ENCODE measurements at places on chromosomes 13 and 19. TPM values are rescaled to one million over a fixed set of nuclear protein-coding genes. Genes with fewer than 3 reads are reported as not detected.

VSTM1 gene
- 0.44 TPM for total RNA-seq

- H3K4me3 ChIP-seq: no peak overlapping the region
- no peak for DNase-seq
- no peak overlapping the region for H3K27ac ChIP-seq
- no peaks in the 10 kb centered on the region for H3K4me1 ChIP-seq
- H3K36me3 ChIP-seq: no peaks in the 10 kb centered on the region
- no peaks in the 10 kb centered on the region for H3K27me3 ChIP-seq
These were observed 163.5 kb upstream of the SPRY2 start for GRCh38 chr13:80504453-80504852.

DBP gene
- 8.9 TPM for total RNA-seq

- DNase-seq: no peak
- peaks cover 11% of the 10 kb centered on the region for H3K27me3 ChIP-seq
- H3K4me3 ChIP-seq: no peak overlapping the region
- H3K36me3 ChIP-seq: no peaks in the 10 kb centered on the region
- H3K27ac ChIP-seq: peak overlapping the region; percentile 25
These were observed 96.2 kb downstream of the COL4A2 start for GRCh38 chr13:110403315-110403714.

DNA sequence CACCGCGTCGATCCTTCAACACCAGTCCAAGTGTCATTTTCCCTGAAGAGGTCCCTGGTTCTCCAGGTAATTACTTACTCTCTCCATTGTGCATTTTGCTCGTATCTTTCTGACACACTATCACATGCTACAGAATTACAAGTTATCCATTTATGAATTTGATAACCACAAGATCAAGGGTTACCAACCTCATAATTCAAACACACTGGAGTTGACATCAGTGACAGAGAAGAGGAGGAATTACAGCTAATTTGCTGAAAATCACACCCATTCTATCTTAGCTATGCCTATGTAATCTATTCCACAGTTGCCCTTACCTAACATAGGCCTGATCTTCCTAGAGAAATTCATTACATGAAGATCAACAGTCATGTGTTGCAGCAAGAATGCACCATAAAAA lies 14.2 kb downstream of the ZC3H13 start:
- H3K36me3 ChIP-seq: no peaks in the 10 kb centered on the region
- H3K27me3 ChIP-seq: no peaks in the 10 kb centered on the region
- no peak for DNase-seq
- no peaks in the 10 kb centered on the region for H3K4me1 ChIP-seq
- no peak overlapping the region for H3K4me3 ChIP-seq
- no peak overlapping the region for H3K27ac ChIP-seq

DNA sequence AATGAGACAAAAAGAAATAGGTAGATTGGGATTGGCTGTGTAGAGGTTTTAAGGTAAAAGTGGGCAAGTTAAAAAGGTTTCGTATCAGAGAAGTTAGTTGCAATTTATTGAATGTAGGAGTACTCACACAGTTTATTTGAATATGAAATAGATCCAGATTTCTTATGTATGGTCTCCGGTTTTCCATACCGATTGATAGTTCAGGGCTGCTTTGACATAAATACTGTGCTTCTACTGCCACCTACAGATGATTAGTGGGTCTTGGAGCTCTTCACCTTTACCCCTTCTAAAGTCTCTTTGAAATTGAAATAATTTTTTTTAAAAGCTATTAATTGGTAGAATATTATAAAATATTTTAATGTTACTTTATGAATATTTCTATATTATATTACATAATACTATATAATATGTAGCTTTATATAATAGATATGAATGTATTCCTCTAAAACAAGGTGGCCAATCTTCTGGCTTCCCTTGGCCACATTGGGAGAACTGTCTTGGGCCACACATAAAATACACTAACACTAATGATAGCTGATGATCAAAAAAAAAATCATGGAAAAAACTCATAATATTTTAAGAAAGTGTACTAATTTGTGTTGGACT lies 7.7 kb upstream of the GPR18 start:
- H3K4me3 ChIP-seq: no peak overlapping the region
- H3K27ac ChIP-seq: no peak overlapping the region

LRFN3 gene
- total RNA-seq: 14.8 TPM

DNA sequence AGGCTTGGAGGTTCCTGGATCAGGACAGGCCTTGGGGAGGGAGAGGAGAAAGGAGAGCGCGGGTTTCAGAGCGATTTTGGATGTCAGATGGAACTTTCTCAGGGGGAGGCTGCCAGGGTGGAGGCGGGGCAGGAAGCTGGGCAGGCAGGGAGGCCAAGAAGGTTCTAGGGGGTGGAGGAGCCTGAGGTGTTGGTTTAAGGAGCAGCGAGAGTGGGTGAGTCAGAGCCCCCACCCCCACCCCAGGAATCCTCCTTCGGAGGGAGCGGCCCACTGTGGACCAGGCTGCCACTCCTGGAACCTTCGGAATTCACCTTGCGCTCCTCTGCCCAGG lies 15.9 kb upstream of the NOP53 start:
- DNase-seq: peak; percentile 83
- peak overlapping the region; percentile 77 for H3K27ac ChIP-seq
- peaks cover 43% of the 10 kb centered on the region for H3K36me3 ChIP-seq
- peaks cover 58% of the 10 kb centered on the region for H3K4me1 ChIP-seq

TMC4 gene
- 45.3 TPM for total RNA-seq

GRCh38 chr13:110334841-110335490 lies 27.9 kb downstream of the COL4A2 start:
- DNase-seq: no peak
- H3K27ac ChIP-seq: no peak overlapping the region
- no peaks in the 10 kb centered on the region for H3K27me3 ChIP-seq
- H3K4me3 ChIP-seq: no peak overlapping the region

SLC7A10 gene
- 0.50 TPM for total RNA-seq

DNA sequence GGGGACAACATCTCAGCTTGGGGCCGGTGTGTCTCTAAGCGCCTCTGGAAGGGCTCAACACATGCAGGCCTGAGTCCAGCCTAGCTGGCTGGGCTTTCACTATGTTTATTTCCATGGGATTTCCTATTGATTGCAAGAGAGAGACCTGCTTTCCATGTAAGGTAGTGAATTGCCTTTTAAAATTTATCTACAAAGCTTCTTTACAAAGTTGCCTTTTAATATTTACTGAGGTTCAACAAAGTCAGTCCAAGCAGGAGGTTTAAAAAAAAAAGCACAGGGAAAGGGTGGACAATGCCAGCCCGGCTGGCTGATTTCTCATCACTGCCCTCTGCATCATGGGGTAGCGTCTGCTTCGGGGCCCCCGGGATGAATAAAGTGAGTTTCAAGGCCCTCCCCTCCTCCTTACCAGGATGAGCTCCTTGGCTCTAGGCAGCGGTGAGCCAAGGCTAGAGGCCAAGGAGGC lies 15.8 kb downstream of the TLE2 start:
- no peak overlapping the region for H3K27ac ChIP-seq
- H3K4me3 ChIP-seq: no peak overlapping the region
- no peaks in the 10 kb centered on the region for H3K27me3 ChIP-seq
- no peaks in the 10 kb centered on the region for H3K4me1 ChIP-seq
- H3K36me3 ChIP-seq: peaks cover 47% of the 10 kb centered on the region

GRCh38 chr19:28605501-28606268 lies 607.3 kb downstream of the UQCRFS1 start:
- H3K27me3 ChIP-seq: no peaks in the 10 kb centered on the region
- no peak overlapping the region for H3K27ac ChIP-seq
- H3K4me1 ChIP-seq: no peaks in the 10 kb centered on the region
- DNase-seq: no peak
- H3K4me3 ChIP-seq: no peak overlapping the region
- no peaks in the 10 kb centered on the region for H3K36me3 ChIP-seq

MTIF3 gene
- 43.4 TPM for total RNA-seq

DNA sequence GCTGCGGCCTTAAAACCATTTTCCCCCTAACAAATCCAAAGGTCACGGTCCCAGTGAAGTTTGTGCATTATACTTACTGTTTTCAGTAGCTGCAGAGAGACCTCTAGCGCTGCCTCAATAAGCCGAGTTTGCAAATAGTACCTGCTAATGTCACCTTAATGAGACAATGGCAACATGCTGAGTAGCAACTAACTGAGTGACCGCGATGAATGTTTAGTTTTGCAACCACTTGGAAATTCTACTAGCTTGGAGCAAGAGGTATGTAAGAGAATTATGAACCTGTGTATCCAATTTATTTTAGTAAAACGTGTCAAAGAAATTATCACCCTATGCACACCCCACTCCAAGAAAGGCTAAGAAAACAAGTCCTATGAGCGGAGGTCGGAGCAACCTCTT lies 1.2 kb downstream of the KPNA3 start:
- peak overlapping the region; percentile 97 for H3K27ac ChIP-seq
- H3K36me3 ChIP-seq: no peaks in the 10 kb centered on the region
- peak overlapping the region; percentile 95 for H3K4me3 ChIP-seq
- no peaks in the 10 kb centered on the region for H3K27me3 ChIP-seq
- peak; percentile 43 for DNase-seq

DNA sequence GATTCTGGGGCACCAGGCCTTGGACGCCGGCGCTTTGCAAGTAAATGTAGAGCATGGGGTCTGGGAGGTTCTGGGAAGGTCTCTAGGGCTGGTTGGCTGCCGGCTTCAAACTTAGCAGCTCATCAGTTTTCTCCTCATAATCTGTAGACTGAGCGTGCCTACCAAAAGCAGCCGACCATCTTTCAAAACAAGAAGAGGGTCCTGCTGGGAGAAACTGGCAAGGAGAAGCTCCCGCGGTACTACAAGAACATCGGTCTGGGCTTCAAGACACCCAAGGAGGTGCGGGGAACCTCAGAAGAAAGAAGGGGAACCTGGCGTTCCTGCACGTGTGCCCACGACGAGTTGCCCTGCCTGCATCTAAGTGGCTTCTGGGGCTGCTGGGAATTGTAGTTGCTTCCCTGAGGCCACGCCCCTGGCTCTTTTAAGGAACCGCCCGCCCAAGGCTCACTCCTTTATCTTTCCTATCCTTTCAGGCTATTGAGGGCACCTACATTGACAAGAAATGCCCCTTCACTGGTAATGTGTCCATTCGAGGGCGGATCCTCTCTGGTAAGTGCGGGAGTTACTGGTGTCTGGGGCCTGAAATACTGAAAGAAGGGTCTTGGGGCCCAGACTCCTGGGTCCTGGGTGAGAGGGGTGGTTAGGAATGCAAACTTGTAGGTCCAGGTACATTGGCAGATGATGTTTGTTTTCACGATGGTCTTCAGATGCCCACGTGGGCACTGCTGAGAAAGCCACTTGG lies 984 bp downstream of the RPS11 start:
- peak overlapping the region; percentile 60 for H3K4me3 ChIP-seq
- H3K27ac ChIP-seq: peak overlapping the region; percentile 92
- H3K27me3 ChIP-seq: no peaks in the 10 kb centered on the region
- H3K4me1 ChIP-seq: peaks cover 47% of the 10 kb centered on the region
- H3K36me3 ChIP-seq: peaks cover 44% of the 10 kb centered on the region

SIGLEC12 gene
- 1.3 TPM for total RNA-seq

DNA sequence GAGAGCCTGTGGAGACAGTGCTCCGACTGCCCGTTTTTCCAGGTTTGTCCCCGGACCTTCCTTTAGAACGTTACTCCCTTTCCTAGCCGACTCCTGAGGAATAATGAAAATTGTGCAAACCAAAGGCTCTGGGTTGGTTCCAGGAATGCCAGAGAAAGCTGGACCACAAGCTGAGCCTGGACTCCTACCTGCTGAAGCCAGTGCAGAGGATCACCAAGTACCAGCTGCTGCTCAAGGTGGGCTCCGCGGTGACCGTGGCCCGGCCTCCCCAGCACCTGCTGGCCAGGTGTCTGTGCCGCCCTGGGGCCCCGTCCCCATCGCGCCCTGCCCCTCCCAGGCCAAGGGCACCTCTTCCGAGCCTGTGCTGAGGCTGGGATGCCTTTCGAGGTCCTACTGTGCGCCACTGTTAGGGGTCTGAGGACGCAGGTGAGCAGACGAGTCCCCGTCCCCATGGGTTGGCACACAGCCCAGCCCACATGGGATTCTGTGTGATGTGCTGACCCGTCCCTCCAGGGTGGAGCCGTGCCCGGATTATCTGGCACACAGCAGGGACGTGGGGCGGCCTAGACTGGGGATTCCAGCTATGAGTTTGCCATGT lies 20.5 kb upstream of the F7 start:
- H3K36me3 ChIP-seq: no peaks in the 10 kb centered on the region
- no peak overlapping the region for H3K4me3 ChIP-seq
- DNase-seq: no peak
- no peak overlapping the region for H3K27ac ChIP-seq
- no peaks in the 10 kb centered on the region for H3K27me3 ChIP-seq
- no peaks in the 10 kb centered on the region for H3K4me1 ChIP-seq

RNF225 gene
- total RNA-seq: 1.9 TPM

DNA sequence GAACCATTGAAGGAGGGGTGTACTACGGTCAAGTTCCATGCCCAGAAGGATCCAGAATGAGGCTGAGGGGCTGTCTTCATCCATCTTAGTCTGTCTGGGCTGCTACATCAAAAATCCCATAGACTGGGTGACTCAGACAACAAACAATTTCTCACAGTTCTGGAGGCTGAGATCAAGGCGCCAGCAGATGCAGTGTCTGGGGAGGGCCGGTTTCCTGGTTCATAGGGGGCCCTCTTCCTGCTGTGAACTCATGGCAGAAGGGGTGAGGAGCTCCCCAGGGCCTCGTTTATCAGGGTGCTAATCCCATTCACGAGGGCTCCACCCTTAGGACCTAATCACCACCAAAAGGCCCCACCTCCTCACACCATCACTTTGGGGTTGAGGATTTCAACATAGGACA lies 14.7 kb upstream of the KCTD15 start:
- DNase-seq: no peak
- peaks cover 3% of the 10 kb centered on the region for H3K4me1 ChIP-seq
- no peaks in the 10 kb centered on the region for H3K36me3 ChIP-seq
- H3K4me3 ChIP-seq: no peak overlapping the region
- no peak overlapping the region for H3K27ac ChIP-seq
- peaks cover 56% of the 10 kb centered on the region for H3K27me3 ChIP-seq

- H3K27ac ChIP-seq: no peak overlapping the region
- no peaks in the 10 kb centered on the region for H3K36me3 ChIP-seq
- no peaks in the 10 kb centered on the region for H3K4me1 ChIP-seq
- no peaks in the 10 kb centered on the region for H3K27me3 ChIP-seq
These were observed 77.6 kb upstream of the PCDH17 start for GRCh38 chr13:57553932-57554331.

DNA sequence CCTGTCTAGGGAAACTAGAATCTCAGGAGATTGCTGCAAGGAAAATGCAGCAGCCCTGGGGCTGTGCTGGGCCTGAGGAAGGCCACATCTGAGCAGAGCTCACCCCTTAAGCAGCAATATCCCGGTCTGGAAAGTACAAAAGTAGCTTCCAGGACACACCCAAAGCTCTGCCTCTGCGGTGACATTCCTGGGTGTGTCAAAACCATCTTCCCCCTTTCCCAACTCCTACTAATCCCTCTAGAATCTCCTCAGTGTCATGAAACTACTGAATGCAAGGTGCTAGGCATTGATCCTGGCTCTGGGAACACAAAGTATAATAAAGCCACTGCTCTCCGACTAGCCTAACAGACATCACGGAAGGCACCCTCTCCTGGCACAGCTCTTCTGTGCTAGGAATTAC lies 5.0 kb downstream of the PBX4 start:
- H3K4me1 ChIP-seq: no peaks in the 10 kb centered on the region
- H3K4me3 ChIP-seq: no peak overlapping the region
- no peaks in the 10 kb centered on the region for H3K36me3 ChIP-seq

OR7C1 gene
- 0.15 TPM for total RNA-seq
